Activated naive CD4-positive, alpha-beta T cell treated with anti-CD3 and anti-CD28 coated beads for 36 hours (primary cell): ENCODE measurements at places on chromosomes 12 and 14. TPM values are rescaled to one million over a fixed set of nuclear protein-coding genes. Genes with fewer than 3 reads are reported as not detected.

GRCh38 chr12:131192951-131193350 lies 239.2 kb downstream of the ADGRD1 start:
- H3K27me3 ChIP-seq: peaks cover 11% of the 10 kb centered on the region
- H3K27ac ChIP-seq: no peak overlapping the region
- no peaks in the 10 kb centered on the region for H3K4me1 ChIP-seq
- DNase-seq: no peak

DNA sequence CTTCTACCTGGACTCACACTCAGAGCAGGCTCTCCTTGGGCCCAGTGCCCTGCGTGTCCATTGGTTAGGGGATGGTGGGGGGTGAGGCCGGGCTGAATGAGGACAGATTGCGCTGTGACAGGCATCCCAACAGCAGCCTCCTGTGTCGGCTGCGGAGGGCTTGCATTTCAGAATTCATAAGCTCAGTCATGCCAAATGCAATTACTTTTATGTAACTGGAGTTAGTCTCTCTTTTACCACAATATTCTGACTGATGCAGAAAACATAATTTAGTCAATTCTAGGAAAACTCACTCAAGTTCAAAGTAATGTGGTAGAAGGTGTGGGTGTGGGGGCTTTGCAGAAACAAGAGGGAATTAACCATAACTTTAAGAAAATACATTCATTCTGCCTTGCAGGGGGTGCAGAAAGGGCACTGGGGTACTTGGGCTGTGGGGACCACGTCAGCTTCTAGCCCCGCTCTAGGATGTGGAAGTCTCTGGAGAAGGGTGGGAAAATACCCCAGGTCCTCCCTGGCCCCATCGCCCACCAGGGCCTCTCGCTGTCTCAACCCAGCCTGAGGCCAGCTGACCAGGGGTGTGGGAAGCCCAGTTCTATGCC lies 257.7 kb downstream of the ADGRD1 start:
- peak; percentile 32 for DNase-seq
- H3K27ac ChIP-seq: no peak overlapping the region
- no peaks in the 10 kb centered on the region for H3K36me3 ChIP-seq
- H3K27me3 ChIP-seq: no peaks in the 10 kb centered on the region
- no peak overlapping the region for H3K4me3 ChIP-seq

TOMM20L gene
- total RNA-seq: not detected

DNA sequence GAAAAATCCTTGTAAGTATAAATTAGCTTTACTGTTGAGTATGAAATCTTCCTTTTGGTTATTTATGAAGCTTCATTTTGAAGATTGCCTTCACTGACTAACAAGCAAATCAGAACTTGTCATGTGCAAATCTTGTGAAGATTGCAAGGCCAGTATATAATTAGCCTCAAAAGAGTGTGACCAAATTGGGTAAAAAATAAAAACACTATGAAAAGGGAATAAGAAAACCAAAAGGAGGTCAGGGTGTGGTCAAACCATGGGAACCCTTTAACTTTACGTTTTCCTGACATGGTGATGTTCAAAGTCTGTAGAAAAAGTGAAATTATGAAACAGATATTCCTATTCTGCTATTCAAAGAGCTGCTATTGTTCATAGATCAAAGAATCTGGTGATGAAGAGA lies 230.3 kb downstream of the BCAT1 start:
- H3K27me3 ChIP-seq: peaks cover 5% of the 10 kb centered on the region
- H3K27ac ChIP-seq: peak overlapping the region; percentile 87
- DNase-seq: no peak
- H3K4me3 ChIP-seq: no peak overlapping the region
- peaks cover 2% of the 10 kb centered on the region for H3K36me3 ChIP-seq

GRCh38 chr14:61564618-61565091 lies 130.7 kb upstream of the HIF1A start:
- no peaks in the 10 kb centered on the region for H3K27me3 ChIP-seq
- no peak for DNase-seq
- H3K36me3 ChIP-seq: peaks cover 3% of the 10 kb centered on the region
- peaks cover 88% of the 10 kb centered on the region for H3K4me1 ChIP-seq
- H3K27ac ChIP-seq: peak overlapping the region; percentile 75

SDR9C7 gene
- total RNA-seq: not detected

GRCh38 chr14:55874785-55875184 lies 243.4 kb upstream of the PELI2 start:
- no peak for DNase-seq
- H3K36me3 ChIP-seq: no peaks in the 10 kb centered on the region
- H3K27ac ChIP-seq: no peak overlapping the region
- no peak overlapping the region for H3K4me3 ChIP-seq
- H3K27me3 ChIP-seq: peaks cover 4% of the 10 kb centered on the region
- no peaks in the 10 kb centered on the region for H3K4me1 ChIP-seq

IAPP gene
- not detected for total RNA-seq

- H3K4me3 ChIP-seq: no peak overlapping the region
- H3K36me3 ChIP-seq: no peaks in the 10 kb centered on the region
- no peaks in the 10 kb centered on the region for H3K4me1 ChIP-seq
- no peak for DNase-seq
- H3K27me3 ChIP-seq: no peaks in the 10 kb centered on the region
Measured at GRCh38 chr12:129788506-129789084, 115.2 kb downstream of the TMEM132D start.

GRCh38 chr12:89875809-89876208 lies 167.2 kb upstream of the ATP2B1 start:
- H3K27me3 ChIP-seq: no peaks in the 10 kb centered on the region
- peaks cover 4% of the 10 kb centered on the region for H3K36me3 ChIP-seq
- no peak for DNase-seq

FAM181A gene
- total RNA-seq: not detected

DNA sequence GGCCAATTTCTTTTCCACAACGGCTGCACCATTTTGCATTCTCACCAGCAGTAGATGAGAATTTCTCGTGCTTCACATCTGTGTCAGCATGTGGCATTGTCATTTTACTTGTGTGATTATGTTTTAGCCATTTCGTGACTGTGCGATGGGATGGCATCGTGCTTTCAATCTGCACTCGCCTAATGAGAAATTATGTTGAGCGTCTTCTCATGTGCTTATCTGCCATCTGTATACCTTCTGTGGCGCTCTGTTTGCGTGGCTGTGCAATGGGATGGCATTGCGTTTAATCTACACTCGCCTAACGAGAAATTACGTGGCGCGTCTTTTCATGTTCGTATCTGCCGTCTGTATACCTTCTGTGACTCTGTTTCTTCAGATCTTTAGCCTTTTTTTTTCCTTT lies 14.9 kb upstream of the GPR132 start:
- H3K4me1 ChIP-seq: peaks cover 23% of the 10 kb centered on the region
- H3K27me3 ChIP-seq: no peaks in the 10 kb centered on the region
- no peaks in the 10 kb centered on the region for H3K36me3 ChIP-seq
- no peak overlapping the region for H3K4me3 ChIP-seq
- no peak for DNase-seq

GRCh38 chr12:69620921-69621320 lies 10.2 kb upstream of the LRRC10 start:
- no peaks in the 10 kb centered on the region for H3K4me1 ChIP-seq
- peaks cover 3% of the 10 kb centered on the region for H3K27me3 ChIP-seq
- DNase-seq: no peak
- H3K27ac ChIP-seq: no peak overlapping the region
- no peaks in the 10 kb centered on the region for H3K36me3 ChIP-seq
- H3K4me3 ChIP-seq: no peak overlapping the region

TAS2R30 gene
- total RNA-seq: 1.5 TPM

GDF3 gene
- total RNA-seq: not detected

DNA sequence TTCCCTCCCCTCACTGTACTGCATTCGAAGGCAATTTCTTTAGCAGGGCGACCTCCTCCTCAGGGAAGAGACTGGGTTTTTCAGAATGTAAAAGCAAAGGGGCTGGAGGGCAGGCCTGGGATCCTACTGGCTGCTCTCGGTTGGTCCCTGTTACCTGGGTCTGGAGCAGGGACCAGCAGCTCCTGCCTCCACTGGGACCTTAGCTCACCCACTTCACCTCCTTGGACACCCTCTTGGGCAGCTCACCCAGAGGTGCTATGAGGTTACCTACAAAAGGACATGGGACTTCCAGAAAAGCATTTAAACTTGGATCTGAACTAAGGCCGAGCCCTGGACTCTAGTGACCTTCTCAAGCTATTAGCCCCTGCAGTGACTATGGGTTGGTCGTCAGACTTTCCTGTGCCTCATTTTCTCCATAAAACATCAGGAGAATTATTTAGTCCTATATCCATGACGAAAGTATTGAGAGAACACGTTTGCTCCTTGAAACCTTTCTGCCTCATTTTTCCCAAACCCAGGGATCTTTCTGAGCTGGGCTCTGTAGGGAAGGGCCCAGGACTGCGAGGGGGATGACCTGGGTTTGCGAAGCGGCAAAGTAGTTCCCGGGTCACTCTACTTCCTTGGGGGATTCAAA lies 65.0 kb downstream of the FBXL14 start:
- DNase-seq: no peak
- H3K4me3 ChIP-seq: peak overlapping the region; percentile 76
- peaks cover 64% of the 10 kb centered on the region for H3K27me3 ChIP-seq
- H3K27ac ChIP-seq: no peak overlapping the region

DNA sequence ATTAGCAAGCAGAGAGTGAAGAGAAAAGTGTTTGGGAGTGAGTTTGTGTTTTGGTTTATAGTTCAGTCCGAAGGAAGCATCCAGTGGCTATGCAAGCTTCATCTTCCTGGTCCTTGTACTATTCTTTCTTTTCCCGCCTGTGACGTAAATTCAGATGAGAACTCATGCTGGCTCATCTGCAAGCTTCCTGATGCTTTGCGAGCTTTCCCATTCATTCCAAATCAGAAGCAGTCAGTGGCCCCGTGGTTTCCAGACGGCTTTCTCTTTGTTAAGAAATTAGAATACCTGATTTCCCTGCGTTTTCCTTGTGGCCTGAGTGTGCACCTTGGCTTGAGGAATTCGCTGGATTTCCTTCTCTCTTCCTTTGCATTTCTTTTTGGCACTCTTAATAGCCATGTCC lies 89.5 kb downstream of the TESC start:
- no peak overlapping the region for H3K4me3 ChIP-seq
- H3K27ac ChIP-seq: no peak overlapping the region
- no peak for DNase-seq

- no peaks in the 10 kb centered on the region for H3K4me1 ChIP-seq
- H3K27ac ChIP-seq: no peak overlapping the region
- H3K4me3 ChIP-seq: no peak overlapping the region
- no peaks in the 10 kb centered on the region for H3K36me3 ChIP-seq
- DNase-seq: no peak
Measured at GRCh38 chr14:88348546-88348945, 25.5 kb upstream of the KCNK10 start.

SCN8A gene
- total RNA-seq: 0.50 TPM

CEBPE gene
- total RNA-seq: 0.37 TPM

FKBP3 gene
- 50.8 TPM for total RNA-seq

KERA gene
- not detected for total RNA-seq

COCH gene
- total RNA-seq: 1.3 TPM

DNA sequence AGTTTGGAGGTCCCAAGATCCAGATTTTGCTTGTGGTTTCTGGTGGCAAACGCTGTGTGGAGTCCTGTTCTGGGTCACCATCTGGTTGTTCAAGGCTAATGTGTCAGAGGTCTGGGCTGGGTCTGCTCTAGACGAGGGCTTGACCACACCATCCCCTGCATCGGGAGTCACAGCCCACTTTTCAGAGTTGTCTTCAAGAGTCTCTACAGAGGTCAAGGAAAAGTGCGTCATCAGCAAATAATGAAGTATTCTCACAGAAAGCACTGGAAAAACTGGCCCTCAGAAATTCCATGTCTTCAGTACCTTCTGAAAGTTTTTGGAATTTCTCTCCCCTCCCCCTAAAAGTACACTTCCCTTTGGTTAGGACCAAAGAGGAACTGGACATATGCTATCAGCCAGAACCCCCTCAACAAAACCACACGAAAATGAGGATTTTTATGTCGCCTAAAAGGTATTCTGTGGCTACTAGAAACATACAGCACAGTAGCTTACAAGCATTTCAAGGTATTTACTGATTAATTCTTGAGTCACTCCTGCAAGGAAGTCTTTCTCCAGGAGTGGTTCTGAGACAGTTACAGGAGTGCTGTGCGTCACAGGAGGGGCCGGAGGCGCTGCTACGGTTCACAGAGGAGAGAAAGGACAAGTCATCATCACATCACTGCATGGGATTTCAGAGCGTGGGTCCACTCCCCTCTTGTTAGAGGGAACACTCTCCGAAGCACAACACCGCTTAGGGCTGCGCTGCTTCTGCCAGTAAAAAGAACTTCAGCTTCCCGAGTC lies 35.4 kb downstream of the RAD52 start:
- no peak overlapping the region for H3K4me3 ChIP-seq
- peaks cover 13% of the 10 kb centered on the region for H3K4me1 ChIP-seq
- peaks cover 26% of the 10 kb centered on the region for H3K36me3 ChIP-seq
- no peak for DNase-seq
- no peak overlapping the region for H3K27ac ChIP-seq
